ENCODE measurements at places on chromosomes 3 and 15. TPM values are rescaled to one million over a fixed set of nuclear protein-coding genes. Genes with fewer than 3 reads are reported as not detected.

DNA sequence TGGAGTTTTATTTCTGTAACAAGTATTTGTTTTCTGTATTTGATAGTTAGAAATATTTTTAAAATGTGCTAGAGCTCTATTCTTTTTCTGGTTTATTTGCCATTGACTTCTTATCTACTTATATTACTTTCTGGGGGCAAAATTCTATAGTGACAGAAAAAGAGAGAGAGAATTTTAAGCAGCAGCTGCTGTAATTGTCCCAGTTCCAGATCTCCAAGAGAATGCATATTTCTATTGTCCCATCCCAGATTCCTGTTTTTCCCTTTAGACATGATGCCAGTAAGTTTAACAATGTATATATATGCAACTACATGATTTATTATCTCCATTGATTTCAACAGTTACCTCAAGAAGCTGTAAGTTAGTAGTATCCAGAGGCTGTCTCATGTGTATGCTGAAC, 541.7 kb upstream of the ZNF385D start:
- no peak for DNase-seq

DNA sequence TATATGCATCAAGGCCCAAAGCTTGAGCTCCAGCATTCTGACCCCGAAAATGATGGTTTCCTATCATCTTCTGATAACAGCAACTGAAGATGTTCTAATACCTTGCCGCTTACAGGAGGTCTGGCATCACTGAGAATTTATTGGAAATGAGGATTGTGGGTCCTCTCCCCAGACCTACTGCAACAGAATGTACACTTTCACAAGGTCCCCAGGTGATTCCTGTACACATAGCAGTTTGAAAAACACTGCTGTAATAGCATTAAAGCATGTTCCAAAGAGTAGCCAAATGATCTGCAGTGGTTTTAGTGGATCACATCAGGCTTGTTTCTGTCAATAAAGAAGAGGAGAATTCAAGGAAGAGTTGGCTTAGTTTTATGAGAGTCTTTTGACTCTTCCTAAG, 11.3 kb downstream of the TGFBR2 start:
- DNase-seq: no peak

DNA sequence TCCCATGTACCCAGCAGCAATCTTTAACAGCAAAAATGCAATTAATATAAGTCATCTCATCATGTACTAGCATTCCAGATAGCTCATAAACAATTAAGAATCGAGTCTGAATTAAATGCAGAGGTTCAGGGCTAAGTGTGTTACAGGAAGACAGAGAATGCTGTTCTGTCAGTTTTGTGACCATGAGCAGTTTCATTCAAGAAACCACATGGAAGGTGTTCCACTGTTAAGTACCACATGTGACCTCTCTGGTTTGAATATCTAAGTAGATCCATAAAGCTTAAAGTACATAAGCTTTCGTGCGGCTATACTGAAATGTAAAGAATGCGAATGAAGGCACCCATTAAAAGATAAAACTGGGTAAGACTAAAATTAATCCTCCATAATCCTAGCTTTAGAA, 272.3 kb downstream of the IL5RA start:
- no peak for DNase-seq

MYO5C gene
- total RNA-seq: 9.7 TPM

TMCO5A gene
- total RNA-seq: not detected

DUOX2 gene
- 11.0 TPM for total RNA-seq

GAP43 gene
- 0.13 TPM for total RNA-seq
